ENCODE measurements at places on chromosomes 6 and 20.

- no peak for DNase-seq
Measured at GRCh38 chr20:50724851-50725723, 6.3 kb upstream of the PARD6B start.

- DNase-seq: no peak
Measured at GRCh38 chr20:826695-827323, 6.7 kb upstream of the FAM110A start.

GRCh38 chr6:42522942-42523814 lies 40.7 kb upstream of the UBR2 start:
- DNase-seq: no peak

- no peak for DNase-seq
Measured at GRCh38 chr6:43909474-43910148, 139.6 kb downstream of the VEGFA start.

DNA sequence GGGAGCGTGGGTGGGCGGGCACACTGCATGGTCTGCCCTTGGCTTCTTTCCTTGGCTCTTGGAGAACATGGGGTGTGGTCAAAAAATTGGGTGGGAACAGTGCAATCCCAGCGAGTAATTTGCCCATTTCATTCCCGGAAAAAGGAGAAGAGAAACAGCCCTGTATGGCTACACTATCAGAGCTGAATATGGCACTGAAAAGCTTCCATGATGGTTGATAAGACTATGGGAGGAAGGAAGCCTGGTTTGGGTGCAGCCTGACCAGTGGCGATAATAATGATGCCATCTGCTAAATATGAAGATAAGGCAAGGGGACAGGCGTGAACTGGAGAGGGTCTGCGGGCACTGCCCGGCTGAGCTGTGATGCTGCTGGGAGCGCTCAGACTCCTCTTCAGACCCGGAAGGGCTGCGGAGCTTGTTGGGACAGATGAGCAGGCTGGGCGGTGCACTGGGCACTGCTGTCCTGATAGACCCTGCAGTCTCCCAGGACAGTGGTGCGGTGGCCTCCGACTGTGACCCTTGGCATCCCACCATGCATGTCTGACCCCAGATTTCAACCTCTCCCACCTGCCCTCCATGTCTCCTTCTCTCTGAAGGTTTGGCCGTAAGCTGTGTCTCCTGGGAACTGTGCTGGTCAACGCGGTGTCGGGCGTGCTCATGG lies 10.2 kb downstream of the SLC22A1 start:
- DNase-seq: no peak

DNA sequence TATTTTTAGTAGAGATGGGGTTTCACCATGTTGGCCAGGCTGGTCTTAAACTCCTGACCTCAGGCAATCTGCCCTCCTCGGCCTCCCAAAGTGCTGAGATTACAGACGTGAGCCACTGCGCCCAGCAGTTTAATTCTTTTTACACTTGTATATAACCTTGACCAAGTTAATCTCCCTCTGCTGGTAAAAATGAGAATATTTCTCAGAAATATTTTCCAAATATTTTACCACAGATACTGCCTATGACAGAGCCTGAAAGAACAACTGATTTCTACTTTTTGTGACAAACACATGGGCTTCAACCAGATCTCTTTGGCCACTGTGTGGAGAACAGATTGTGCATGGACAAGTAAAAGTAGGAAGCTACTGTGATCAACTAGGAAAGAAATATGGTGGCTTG lies 21.2 kb upstream of the NHSL1 start:
- no peak for DNase-seq

DNA sequence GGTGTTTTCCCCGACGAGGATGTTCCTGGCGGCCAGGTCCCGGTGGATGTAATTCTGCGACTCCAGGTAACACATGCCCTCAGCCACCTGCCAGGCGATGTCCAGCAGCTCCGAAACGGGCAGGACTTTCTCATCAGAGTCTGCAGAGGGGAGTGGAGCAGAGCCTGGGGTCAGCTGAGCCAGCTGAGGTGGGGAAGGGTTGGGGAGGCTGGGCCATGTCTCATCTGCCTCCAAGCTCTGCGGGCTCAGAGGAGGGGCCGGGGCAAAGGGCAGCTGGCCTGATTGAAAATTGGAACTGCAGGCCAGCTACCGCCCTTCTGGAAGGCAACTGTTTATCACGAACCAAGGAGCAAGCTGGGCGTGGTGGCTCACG lies 6.4 kb downstream of the PTK6 start:
- no peak for DNase-seq

GRCh38 chr20:21323640-21324039 lies 20.5 kb downstream of the XRN2 start:
- no peak for DNase-seq

DNA sequence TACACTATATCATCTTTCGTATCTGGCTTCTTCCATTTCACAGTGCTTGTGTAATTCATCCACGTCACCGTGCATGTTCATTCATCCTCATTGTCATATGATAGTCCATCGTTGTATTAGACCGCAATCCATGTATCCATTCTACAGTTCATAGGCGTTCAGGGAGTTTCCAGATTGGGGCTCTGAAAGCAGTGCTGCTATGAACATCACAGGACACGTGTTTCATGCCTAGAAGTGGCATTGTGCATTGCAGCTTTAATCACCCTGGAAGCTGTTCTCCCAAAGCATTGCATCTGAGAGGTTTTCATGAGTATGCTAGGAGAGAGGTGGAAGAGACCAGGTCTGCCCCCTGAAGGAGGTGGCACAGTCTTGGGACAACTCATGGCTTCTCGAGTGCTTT lies 35.3 kb downstream of the BMP7 start:
- DNase-seq: no peak

DNA sequence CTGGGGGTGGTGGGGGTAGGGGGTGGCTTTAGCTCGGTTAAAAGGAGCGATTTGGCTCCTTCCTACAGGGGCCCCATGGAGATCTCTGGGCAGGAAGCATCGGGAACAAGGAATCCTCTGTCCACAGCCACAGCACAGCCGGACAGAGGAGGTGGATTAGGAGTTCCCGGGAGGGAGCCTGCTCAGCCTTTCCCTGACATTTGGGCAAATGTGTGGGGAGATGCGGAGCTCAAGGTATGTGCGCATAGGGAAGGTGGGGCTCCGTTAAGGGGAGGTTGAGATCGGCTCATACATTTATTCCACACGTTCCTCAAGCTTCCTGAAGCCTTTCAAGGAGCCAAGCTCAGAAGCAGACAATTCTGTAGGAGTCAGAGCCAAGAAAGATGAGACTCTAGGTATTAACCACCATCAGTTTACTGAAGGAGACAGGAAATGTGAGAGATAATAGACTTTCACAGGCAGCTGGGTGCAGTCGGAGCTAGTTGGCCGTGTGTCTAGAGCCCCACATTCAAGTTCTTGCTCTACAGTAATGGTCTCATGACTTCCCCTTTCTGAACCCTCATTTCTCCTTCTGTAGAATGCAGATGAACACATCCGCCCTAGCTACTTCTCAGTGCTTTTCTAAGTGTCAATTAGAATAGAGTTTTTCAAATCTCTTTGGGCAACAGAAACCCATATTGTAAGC lies 40.8 kb upstream of the EPB41L1 start:
- DNase-seq: no peak

- no peak for DNase-seq
Measured at GRCh38 chr20:42474646-42475045, 715.1 kb downstream of the PTPRT start.

GRCh38 chr20:15656124-15656523 lies 917.1 kb downstream of the KIF16B start:
- DNase-seq: no peak

DNA sequence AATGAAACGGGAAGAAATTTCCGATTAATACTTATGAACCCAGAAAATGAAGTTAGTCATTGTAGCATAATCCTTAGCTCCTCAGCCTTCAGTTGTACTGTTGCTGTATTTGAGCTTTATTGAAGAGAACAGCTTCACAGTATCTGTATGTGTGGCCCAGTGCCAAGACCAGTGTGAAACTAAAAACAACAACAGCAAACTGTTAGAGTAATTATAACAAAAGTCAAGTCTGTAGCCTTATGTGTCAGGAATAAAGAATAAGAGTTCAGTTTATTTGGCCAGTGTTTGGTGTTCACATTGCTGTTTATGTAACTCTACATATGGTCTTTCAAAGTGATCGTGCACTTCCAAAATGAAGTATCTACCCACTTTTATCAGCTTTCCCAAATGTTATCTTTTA lies 70.9 kb downstream of the ARID1B start:
- DNase-seq: no peak

DNA sequence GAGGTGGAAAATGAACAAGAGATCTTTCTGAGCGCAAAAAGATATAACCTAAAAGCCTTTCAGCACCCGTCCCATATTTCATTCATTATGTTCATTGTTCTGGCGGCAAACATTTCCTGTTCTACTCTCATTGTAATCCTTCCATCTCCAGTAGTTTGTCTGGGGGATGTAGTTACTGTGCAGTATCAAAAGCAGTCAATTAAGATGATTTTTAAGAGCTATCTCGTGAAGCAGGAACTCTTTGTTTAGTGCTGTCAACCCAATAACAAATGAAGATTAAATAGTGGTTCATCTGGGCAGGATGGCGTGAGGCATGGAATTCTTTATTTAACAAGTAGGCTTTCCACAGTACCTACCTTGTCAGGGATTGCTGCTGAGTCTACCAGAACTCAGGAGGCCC lies 876.7 kb downstream of the HACE1 start:
- DNase-seq: no peak

DNA sequence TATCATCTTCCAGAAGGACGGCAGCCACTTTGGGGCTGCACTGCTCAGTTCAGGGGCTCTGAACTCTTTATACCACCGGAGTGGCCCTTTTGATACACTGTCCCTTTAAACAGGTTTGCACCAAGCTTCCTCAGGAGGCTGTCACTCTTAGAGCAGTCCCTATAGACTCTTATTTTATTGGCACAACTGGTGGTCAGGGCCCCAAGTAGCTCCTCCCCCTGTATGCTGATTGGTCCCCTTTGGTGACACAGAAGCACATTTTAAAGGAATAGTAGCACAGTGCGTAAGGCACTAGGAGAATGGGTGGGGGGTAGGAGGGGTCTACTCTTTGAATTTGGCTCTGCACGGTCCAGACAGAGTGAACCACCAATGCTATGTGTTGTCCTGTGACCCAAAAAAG lies 122.6 kb upstream of the MLN start:
- no peak for DNase-seq

DNA sequence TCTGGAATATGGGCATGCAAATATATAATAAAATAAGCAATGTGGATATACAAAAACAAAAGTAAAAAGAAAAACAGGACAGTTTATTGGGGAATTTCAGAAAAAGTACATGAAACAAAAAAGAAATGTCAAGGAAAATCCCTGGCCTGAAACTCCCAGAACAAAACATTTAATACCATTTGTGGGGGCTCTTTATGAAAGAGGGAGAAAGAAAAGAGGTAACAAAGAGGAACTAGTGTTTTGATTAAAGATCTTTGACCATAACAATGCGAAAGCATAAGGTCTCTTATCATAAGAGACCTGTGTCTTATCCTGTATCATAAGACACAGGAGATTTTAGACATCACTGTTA lies 88.6 kb upstream of the ARID1B start:
- no peak for DNase-seq

DNA sequence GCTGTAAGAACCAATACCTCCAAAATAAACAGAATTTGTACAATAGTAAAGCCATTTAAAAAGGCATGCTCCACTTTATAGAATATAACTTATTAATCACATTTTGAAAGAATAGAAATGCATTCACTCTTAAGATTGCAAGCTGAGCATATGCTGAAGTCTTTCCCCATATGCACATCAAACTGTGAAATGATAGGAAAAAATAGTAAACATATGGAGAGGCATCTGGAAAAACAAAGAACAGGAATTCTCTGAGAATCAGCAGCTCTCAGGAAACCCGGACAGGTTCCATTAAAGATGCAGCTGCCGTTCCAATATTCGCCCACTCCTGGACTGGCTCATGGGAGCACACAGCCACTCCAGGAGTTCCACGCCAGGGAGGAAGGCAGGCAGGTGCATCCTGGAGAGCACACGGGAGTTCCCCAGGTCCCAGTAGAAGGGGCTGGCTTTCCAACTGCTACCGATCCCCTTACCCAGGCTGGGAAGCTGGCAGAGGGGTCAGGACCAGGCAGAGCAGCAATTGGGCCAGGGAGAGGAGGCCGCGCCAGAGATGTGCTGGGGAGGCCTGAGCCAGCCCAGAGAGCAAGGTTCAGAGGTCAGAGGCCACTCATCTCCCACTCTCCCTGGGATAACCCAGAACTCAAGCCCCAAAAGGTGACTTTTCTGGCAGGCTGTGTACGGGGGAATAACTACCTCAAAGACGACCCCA lies 111.1 kb downstream of the DLL1 start:
- no peak for DNase-seq

GRCh38 chr20:1827974-1828785 lies 67.0 kb upstream of the SIRPA start:
- no peak for DNase-seq

DNA sequence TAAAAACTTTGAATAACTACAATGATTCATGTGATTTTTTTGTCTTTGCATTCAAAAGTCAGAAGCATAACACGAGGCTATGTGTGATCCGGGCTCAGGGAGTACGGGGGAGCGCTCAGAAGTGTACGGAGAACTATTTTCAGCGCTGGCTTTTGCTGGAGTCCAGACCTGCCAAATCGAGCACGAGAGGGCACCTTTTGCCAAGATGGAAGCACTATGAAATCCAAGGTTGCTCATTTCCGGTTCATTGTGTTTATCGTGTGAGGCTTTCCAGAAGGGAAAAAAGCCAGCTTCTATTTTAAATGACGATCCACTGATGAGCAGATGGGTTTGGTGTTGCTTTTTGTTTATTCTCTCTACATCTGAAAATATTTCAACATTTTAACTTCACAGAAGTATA lies 11.3 kb downstream of the RAMACL start:
- no peak for DNase-seq

DNA sequence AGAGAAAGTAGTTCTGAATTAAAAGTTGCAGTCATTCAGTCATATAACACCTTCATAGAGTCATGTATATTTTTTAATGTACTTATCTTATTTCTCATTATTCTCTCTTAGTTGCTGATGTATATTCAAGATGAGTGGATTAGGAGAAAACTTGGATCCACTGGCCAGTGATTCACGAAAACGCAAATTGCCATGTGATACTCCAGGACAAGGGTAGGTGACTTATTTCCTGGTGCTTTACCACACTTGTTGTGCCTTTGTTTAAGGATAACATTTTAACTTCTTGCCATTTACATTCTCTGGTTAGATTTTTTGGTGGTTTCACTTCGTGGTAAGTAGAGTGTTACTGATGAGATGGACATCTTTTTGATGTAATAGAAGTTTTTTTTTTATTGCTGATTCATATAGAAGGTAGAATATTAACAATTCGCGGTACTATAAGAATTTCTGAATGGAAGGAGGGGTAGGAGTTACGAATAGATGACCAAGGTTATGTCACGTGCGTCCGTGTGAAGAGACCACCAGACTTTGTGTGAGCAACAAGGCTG lies 120.5 kb downstream of the NCOA3 start:
- DNase-seq: no peak

GRCh38 chr6:112291161-112291762 lies 36.9 kb upstream of the LAMA4 start:
- DNase-seq: no peak

GRCh38 chr6:788058-788457 lies 95.1 kb upstream of the EXOC2 start:
- DNase-seq: no peak

- no peak for DNase-seq
Measured at GRCh38 chr6:43914272-43915147, 144.5 kb downstream of the VEGFA start.

GRCh38 chr20:63056236-63057170 lies 49.7 kb upstream of the BHLHE23 start:
- DNase-seq: no peak

GRCh38 chr6:38163186-38164130 lies 343.9 kb downstream of the ZFAND3 start:
- no peak for DNase-seq
